ENCODE measurements at places on chromosomes 16 and 17.

GRCh38 chr16:75380870-75381269, 52.4 kb downstream of the CFDP1 start:
- DNase-seq = no peak

DNA sequence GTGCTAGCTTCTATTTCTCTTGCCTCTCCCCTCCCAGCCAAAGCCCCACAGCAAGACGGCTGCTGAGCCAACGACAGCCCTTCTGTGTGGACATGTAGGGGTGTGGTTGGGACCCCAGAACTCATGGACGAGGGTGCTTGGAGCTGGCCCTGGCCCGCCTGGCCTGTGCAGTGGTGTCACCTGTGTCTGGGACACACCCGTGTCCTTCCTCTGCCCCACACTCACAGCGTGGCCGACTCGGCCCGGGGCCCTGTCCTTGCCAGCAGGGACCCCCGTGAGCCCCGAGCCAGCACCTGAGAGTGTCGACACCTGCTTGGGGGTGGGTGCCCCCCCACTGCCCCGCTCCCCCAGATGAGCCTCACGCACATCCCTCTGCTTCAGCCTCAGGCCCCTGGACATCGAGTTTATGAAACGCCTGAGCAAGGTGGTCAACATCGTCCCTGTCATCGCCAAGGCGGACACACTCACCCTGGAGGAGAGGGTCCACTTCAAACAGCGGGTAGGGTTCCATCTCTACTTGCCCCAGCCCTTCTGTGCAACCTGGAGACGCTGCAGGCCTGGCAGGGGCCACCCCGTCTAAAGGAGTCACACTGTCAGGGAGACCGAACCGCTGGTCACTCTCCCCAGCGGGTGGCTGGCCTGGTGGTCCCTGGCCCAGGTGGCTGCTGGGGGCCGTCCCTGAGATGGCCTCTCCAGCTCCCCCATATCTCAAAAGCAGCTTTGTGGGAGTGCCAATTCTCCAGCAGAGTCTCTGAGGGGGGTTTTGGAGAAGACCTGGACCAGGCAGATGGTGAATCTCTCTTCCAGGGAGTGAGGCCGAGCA, 349.8 kb downstream of the SEC14L1 start:
- no peak for DNase-seq

DNA sequence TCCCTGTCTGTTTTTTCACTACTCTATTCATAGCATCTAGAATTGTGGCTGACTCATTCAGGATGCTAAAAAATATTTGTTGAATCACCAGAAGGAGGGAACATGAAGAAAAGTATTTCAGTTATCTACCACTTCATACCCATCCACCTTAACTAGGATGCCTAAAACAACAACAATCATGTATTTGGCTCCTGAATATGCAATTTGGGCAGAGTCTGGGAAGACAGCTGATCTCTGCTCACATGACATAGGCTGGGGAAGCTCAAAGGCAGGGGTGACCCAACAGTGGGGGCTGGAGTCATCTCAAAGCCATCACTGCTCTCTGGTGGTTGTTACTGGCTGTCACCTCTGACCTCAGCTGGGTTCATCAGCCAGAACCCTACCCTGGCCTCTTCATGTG, 80.1 kb upstream of the RPL38 start:
- no peak for DNase-seq

DNA sequence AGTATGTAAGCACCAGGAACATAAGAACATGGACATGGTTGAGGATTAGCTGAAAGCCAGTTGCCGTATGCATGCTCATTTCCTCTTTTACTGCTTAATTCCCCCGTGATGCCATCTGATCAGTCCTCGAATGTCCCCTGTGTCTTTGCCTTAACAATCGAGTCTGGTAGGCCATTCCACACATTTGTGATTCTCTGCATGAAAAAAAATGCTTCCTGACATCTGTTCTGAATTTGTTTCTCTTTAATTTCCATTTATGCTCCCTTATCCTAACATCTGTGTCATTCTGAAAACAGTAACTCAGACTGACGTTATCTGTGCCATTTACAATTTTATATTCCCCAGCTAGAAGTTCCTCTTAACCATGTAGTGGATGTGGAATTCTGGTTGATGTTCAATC, 158.2 kb upstream of the TOX3 start:
- DNase-seq = no peak

DNA sequence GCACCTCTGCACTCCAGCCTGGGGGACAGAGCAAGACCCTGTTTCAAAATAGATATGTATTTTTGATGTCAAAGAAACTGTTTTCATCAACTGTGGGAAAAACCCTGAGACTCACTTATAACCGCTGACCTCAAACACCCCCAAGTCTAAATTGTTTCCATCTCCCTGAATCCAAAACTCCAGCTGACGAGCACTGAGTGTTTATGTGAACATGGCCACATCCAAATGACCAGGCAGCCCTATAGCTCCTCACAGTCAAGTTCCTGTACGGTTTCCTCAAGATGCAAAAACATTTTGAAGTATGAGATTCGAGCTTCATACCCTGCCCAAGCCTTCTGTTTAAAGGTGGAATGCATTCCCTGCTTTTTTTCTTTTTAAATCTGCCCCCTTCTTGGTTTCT, 45.3 kb upstream of the ZCCHC14 start:
- DNase-seq = no peak

GRCh38 chr17:43898446-43898845, 8.9 kb downstream of the MPP2 start:
- DNase-seq = no peak

DNA sequence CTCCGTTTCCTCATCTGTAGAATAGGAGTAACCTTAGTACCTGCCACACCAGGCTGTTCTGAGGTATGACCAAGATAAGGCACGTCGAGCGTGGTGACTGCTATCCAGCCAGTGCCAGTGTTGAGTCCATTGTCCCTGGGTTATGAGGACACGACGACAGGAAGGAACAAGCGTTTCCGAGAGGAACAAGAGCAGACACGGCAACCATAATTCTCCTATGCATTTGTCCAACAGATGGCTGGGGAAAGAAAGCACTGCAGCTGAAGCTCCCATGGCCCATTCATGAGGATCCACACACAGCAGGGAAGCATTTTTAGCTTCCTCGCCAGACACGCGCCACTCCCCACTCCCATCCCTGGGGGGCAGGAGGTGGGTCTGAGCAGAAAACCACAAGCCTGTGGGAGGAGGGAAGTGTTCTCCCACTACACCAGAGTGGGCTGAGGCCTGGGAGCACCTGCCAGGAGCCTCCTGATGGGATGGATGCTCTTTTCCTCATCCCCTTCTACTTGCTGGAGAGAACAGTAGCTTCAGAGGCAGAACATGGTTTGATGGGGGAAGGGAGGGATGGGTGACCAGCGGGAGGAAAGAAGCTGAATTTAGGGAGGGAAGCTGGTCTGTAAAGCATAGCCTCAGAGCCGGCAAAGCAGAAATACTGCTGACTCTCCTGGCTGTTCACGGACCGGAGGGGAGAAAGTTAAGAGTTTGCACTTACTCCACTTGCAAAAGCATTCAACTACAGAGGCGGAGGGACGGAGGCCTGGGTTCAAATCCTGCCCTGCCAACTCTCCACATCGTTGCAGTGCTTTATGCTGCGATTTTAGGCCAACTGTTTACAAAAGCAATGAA, 2.7 kb downstream of the COTL1 start:
- DNase-seq = no peak

DNA sequence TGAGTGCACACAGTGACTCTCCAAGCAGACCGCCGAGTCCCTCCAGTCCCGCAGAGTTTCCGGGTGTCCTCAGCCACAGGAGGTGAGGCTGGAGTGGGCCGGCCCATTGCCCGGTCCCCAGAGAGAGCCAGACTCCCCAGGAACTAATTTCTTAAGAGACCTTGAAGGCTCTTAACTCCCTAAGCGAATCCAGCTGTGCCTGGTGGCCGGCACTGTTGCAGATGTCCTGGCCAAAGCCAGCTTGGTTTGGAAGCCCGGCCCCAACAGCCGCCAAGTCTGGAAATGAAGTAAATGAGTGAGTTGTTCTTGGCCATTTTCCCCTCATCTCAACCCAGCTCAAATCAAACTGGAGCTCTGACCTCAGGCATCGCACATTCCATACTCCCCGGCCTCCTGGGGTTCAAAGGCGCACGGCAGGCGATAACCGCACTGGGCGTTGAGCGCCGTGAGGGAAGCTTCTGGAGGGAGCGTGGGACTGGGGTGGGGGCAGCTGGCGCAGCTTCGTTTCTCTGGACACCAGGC, 42.0 kb downstream of the CMIP start:
- DNase-seq = no peak

DNA sequence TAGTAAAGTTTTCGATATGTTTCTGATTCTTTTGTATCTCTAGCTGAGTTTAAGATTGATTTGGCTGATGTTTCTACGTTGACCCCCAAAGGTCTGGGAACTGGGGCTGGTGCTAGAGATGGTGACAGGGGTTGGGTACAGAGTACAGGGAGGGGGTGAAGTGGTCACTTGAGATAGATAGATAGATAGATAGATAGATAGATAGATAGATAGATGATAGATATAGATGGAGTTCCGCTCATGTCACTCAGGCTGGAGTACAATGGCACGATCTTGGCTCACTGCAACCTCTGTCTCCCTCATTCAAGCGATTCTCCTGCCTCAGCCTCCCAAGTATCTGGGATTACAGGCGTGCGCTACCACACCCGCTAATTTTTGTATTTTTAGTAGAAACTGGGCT, 1.8 kb upstream of the FBRS start:
- no peak for DNase-seq

GRCh38 chr17:5035315-5035714, at the start of gene SLC52A1:
Gene SLC52A1 (minus strand): TSS chr17:5035426. CDS start chr17:5034606, 820 bp downstream.
- DNase-seq = no peak

DNA sequence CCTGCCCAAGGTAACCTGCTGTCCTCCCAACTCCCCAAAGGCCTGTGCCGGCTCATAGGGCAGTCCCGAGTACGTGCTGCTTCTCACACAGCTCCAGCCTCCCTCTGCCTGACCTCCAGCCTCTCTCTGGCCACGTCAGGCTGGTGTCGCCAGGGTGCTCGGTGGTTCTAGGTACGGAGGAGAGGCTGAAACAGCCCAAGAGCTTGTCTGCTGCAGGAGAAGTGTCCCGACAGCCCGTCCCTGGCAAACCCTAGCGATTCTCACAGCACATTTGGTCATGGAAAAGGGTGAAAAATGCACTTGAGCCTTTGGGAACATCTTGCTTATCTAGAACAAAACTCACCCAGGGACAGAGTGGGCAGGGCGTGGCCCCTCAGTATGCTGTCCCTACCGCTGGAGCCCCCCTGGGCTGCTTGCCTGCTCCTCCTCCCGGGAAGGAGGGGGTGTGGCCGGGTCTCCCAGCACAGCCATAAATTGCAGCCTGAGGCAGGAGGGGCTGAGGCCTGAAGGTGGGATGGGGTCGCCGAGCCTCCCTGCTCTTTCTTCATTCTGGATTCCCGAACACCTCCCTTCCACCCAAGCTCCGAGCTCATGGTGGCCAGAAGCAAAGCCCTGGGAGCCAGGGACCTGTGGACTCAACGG, 40.4 kb downstream of the TIMM22 start:
- DNase-seq = no peak

- no peak for DNase-seq
Observed at GRCh38 chr16:76235025-76235424, 42.2 kb upstream of the CNTNAP4 start.

GRCh38 chr17:6213859-6214258, 143.7 kb downstream of the WSCD1 start:
- DNase-seq = no peak

DNA sequence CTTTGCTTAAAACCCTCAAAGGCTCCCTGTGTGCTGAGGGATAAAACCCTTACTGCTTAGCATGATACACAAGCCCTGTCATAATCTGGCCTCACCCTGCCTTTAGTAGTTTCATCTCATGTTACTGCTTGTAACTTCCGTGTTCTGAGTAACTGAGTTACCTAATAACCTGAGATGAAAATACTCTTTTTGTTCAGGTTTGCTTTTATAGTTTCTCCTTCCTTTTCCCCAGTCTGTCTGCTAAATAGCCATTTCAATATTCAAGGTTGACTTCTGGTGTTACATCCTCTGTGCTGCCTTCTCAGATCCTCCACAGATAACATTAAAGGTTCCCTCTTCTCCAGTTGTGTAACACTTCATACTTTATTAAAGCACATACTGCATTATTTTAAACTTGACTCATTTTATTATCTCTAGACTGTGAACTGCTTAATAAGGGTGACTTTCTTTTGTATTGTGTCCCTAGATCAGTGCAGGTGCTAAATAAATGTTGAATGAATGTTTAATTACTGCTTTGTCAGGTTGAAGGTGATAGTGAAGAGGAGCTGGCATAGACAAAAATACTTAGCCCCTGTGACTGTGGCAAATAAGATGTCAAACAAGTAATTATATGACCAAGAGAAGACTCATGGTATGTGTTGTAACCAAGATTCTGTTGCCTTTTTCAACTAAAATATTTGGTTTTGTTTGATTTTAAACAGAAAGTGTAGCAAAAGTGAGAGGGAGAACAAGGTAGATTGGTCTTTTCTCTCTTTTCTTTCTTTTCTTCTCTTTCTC, 47.8 kb downstream of the NFAT5 start:
- DNase-seq = peak; percentile 48

DNA sequence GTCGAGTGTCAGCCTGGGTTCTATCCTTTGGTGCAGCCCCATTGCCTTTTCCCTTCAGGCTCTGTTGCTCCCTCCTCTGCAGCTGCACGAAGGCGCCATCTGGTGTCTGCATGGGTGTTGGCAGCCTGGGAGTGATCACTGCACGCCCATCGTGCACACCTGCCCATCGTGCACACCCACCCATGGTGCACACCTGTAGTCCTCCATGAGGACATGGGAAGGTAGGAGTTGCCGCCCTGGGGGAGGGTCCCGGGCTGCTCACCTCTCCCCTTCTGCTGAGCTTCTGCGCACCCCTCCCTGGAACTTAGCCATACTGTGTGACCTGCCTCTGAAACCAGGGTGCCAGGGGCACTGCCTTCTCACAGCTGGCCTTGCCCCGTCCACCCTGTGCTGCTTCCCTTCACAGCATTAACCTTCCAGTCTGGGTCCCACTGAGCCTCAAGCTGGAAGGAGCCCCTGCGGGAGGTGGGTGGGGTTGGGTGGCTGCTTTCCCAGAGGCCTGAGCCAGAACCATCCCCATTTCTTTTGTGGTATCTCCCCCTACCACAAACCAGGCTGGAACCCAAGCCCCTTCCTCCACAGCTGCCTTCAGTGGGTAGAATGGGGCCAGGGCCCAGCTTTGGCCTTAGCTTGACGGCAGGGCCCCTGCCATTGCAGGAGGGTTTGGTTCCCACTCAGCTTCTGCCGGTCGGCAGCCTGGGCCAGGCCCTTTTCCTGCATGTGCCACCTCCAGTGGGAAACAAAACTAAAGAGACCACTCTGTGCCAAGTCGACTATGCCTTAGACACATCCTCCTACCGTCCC, 2.9 kb downstream of the CTRL start:
- peak; percentile 51 for DNase-seq

GRCh38 chr16:23920899-23921298, 85.1 kb downstream of the PRKCB start:
- DNase-seq = no peak

- no peak for DNase-seq
Observed at GRCh38 chr17:16818340-16818739, 128.3 kb downstream of the CCDC144A start.

- peak; percentile 98 for DNase-seq
Observed at GRCh38 chr16:87778830-87779579, 13.2 kb upstream of the KLHDC4 start.

DNA sequence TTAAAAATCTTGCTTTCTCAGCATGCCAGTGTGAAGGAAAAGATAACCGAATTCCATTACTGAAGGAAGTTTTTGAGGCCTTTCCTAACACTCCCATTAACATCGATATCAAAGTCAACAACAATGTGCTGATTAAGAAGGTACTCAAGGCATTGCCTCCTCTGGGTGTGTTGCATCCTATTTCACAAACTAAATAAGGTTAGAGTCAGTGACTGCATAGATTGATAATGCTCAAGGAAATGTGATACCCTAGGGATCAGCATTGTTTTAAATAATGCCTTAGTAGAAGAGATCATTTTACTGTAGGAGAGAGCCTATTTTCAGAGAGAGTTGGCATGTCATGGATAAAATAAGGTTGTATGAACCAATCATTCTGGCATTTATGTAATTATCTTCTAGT, 36.8 kb downstream of the GDPD1 start:
- DNase-seq = no peak
